ENCODE measurements at places on chromosomes 2 and 18.
A peak's percentile ranks its signal among the peaks of the same experiment; 100 is the strongest.

DNA sequence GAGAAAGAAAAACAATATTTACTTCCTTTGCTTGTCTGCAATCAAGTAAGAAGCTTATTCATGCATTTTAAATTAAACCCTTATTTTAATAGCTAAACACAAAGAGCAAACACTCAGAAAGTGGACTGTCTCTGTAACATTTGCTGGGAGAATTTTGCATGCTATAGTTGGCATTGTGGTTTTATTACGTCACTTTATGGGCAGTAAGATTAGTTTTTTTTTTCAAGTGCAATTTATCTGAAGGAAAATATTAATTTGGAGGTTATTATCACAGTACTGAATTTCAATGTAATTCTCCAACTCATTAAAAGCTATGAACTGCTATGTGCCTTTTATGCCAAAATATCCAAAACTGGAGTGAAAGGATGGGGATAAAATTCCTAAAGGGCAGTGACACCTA lies 103.3 kb downstream of the TMEFF2 start:
- no peak for DNase-seq

GRCh38 chr2:80073134-80073561 lies 231.4 kb downstream of the LRRTM1 start:
- DNase-seq = peak; percentile 57

DNA sequence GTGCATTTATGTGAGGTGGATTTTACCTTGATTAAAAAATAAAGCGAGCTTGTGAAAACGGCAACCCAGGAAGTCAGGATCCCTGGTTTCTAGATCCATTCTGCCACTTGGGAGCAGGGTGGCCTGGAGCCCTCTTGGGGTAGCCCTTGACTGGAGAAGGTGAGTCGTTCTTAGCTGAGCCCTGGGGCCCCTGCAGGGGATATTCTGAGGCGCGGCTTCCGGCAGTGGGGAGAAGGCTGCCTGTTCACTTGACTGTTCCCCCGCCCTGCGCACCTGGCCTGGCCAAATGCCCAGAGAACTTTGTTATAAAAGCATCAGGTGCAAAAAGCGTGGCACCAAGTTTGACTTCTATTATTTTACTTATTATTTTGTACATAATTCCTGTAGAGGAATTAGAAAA lies 221.9 kb downstream of the DYSF start:
- DNase-seq = no peak

- DNase-seq = no peak
Measured at GRCh38 chr2:1511455-1511854, 98.2 kb downstream of the TPO start.

GRCh38 chr2:230777721-230778120 lies 65.1 kb downstream of the CAB39 start:
- no peak for DNase-seq
